Fibroblast of villous mesenchyme (primary cell): ENCODE measurements at places on chromosomes 4 and X.

DNA sequence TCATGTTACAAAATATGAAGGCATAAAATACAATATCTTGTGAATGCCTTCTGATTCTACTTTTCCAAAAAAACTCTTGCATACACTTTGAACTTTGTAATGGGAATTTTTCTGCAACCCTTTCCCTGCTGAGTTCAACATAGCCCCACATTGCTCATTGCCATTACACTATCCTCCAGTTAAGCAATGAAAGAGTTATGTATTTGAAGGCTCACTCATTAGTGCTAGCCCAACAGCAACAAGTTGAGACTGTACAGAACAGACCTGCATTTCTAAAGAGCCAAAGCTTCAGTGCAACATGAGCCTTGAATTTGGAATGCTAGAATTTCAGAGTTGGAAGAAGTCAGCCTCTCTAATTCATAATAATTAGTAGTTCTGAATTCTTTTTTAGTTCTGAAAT, 44.4 kb upstream of the STAG2 start:
- peak; percentile 5 for DNase-seq

- DNase-seq, result no peak
Measured at GRCh38 chr4:1616557-1616930, 67.6 kb downstream of the FAM53A start.

DNA sequence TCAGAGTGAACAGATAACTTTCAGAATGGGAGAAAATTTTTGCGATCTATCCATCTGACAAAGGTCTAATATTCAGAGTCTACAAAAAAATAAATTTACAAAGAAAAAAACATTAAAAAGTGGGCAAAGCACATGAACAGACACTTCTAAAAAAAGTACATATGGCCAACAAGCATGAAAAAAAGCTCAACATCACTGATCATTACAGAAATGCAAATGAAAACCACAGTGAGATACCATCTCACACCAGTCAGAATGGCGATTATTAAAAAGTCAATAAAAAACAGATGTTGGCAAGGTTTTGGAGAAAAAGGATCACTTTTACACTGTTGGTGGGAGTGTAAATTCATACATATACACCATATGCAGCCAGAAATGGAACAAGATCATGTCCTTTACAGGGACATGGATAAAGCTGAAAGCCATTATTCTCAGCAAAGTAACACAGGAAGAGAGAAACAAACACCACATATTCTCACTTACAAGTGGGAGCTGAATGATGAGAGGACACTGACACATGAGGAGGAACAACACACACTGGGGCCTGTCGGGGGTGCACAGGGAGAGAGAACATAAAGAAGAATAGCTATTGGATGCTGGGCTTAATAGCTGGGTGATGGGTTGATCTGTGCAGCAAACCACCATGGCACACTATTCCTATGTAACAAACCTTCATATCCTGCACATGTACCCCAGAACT, 41.6 kb upstream of the ITM2A start:
- DNase-seq, result no peak

- DNase-seq, result no peak
Measured at GRCh38 chr4:165381821-165382373, 3.1 kb downstream of the CPE start.

GRCh38 chr4:38814386-38814785, 9.8 kb upstream of the TLR1 start:
- no peak for DNase-seq

GRCh38 chrX:18682979-18683387, 11.1 kb upstream of the RS1 start:
- no peak for DNase-seq

DNA sequence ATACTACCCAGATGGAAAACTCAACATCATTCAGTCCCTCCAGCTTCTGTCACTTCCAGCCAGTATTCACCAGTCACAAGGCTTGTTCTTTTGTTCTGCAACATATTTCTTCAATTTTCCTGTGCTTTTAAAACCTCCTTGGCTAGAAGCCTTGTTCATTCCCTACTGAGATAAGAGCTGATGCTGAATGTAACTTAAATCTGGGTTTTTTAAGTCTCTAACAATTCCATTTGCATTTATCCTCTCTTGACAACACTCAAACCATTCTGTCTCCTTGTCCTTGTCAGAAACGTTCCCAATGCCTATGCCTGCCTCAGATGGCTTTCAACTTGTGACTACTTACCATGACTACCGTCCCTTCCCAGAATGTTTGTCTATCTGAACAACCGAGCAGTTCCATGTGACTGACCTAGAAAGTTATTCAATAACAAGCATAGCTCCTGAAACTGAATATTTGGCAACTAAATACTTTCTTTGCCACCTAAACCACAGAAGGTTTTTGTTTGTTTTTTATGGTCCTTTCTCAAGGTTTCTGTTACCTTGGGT, 682.9 kb upstream of the GALNTL6 start:
- no peak for DNase-seq

DNA sequence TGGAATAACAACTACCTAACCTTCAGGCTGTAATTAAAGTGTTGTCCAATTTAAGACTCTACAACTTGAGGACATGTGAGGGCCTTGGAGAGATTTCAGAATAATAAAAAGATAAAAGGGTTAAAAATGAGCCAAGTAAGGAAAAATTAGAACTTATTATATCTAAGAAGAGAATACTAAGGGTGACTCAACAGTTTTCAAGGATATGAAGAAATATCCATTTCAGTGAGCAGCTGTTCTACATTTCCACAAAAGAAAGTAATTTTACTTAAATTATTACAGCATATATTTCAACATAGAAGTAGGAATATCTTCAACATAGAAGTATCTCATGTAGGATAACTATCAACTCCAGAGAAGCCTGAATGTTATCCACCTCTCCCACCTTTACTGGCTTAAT, 11.3 kb downstream of the SNX12 start:
- peak; percentile 48 for DNase-seq

- DNase-seq, result peak; percentile 56
Measured at GRCh38 chrX:103376118-103376978, at the start of gene BEX3. TSS of gene BEX3 (plus strand) at chrX:103376538. CDS start at chrX:103377522, 984 bp downstream.
